ENCODE measurements at places on chromosomes 7 and 10. TPM values are rescaled to one million over a fixed set of nuclear protein-coding genes. Genes with fewer than 3 reads are reported as not detected.

GRCh38 chr10:43082087-43082486, 5.2 kb downstream of the RET start:
- no peak for DNase-seq

GRCh38 chr7:37488163-37488764, 39.6 kb upstream of the ELMO1 start:
- DNase-seq, result peak; percentile 58

GRCh38 chr7:68014031-68014736, 1017.6 kb downstream of the TYW1 start:
- no peak for DNase-seq

OR6B1 gene
- polyA plus RNA-seq, result not detected

HECTD2 gene
- polyA plus RNA-seq, result 1.7 TPM
